Cerebellum (tissue), 4 donors: ENCODE measurements at places on chromosomes 2 and 18.

- no peak for DNase-seq
These were observed 40.7 kb downstream of the SOS1 start for GRCh38 chr2:39080152-39080551.

- DNase-seq: no peak
These were observed 5.3 kb upstream of the PAX3 start for GRCh38 chr2:222303828-222304736.

GRCh38 chr18:46055838-46056230 lies 16.2 kb downstream of the PSTPIP2 start:
- no peak for DNase-seq

- DNase-seq: no peak
These were observed 72.7 kb upstream of the ZCCHC2 start for GRCh38 chr18:62450175-62450545.

GRCh38 chr2:149331023-149331400 lies 625 bp downstream of the LYPD6 start:
- DNase-seq: no peak

DNA sequence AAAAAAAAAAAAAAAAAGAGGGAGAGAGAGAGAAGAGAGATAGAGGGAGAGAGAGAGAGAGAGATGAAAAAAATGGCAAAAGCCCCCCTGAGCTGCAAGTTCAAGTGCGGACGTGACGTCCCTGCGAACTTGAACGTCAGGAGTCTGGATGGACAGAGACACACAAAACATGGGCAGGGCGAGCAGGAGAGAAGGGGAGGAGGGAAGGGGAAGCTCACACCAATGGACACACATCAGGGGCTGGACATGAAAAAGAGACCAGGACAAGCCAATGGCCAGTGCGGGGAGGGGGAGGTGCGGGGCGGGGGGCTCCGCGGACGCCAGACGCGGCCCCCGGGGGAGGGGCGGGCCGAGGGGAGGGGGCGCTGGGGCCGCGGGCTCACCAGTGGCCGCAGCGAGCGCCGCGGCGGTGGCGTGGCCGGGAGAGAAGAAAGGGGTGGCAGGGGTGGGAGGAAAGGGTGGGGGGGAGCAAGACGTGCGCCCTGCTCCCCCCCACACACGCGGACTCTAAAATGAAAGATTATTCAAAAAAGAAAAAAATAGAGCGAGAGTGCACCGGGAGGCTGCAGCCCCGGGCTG lies at the start of gene BCL11A:
BCL11A (minus strand) TSS at position 160 of the 579 bp plus-strand sequence. CDS start 384 bp downstream, outside the sequence.
- no peak for DNase-seq
